ENCODE measurements at places on chromosomes 2 and 18. TPM values are rescaled to one million over a fixed set of nuclear protein-coding genes. Genes with fewer than 3 reads are reported as not detected.
A peak's percentile ranks its signal among the peaks of the same experiment; 100 is the strongest.

Gene PSMA8
- polyA plus RNA-seq, result 2.8 TPM

DNA sequence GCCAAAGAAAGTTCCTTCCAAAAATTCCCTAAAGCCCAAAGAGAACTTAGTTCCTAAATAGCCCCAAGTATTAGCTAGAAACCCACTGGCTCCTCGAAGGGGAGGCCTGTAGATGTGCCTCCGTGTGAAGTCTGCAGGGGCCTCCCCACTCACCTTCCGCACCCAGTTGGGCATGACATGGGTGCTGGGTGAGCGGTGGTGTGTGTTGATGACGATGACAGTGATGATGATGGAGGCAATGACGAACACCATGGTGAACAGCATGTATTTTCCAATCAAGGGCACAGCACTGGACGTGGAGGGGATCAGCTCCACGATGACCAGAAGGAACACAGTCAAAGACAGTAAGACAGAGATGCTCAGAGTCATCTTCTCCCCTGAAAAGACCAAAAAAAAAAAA, 14.5 kb downstream of the CHRNA1 start:
- peaks cover 11% of the 10 kb centered on the region for H3K27me3 ChIP-seq
- H3K4me1 ChIP-seq, result peaks cover 45% of the 10 kb centered on the region
- H3K27ac ChIP-seq, result peak overlapping the region; percentile 93
- no peak overlapping the region for H3K4me3 ChIP-seq

- H3K4me1 ChIP-seq, result no peaks in the 10 kb centered on the region
- H3K27ac ChIP-seq, result no peak overlapping the region
- H3K36me3 ChIP-seq, result no peaks in the 10 kb centered on the region
- no peak overlapping the region for H3K4me3 ChIP-seq
- peaks cover 14% of the 10 kb centered on the region for H3K27me3 ChIP-seq
These were observed 157.2 kb downstream of the DDX1 start for GRCh38 chr2:15748736-15749323.

Gene CD207
- not detected for polyA plus RNA-seq

Gene CRYGC
- polyA plus RNA-seq, result not detected

Gene ABCB11
- not detected for polyA plus RNA-seq

GRCh38 chr18:36798738-36799473, 29.9 kb downstream of the TPGS2 start:
- DNase-seq, result no peak
- no peaks in the 10 kb centered on the region for H3K4me1 ChIP-seq
- no peaks in the 10 kb centered on the region for H3K27me3 ChIP-seq
- H3K4me3 ChIP-seq, result no peak overlapping the region
- no peak overlapping the region for H3K27ac ChIP-seq

GRCh38 chr2:222941510-222942032, 80.7 kb downstream of the ACSL3 start:
- peaks cover 14% of the 10 kb centered on the region for H3K36me3 ChIP-seq
- H3K27me3 ChIP-seq, result no peaks in the 10 kb centered on the region
- DNase-seq, result no peak
- no peak overlapping the region for H3K27ac ChIP-seq
- no peaks in the 10 kb centered on the region for H3K4me1 ChIP-seq

Data from naive B cell (primary cell).